ENCODE measurements at places on chromosomes 12 and 14.

- DNase-seq, result no peak
These were observed 107.7 kb upstream of the CAND1 start for GRCh38 chr12:67161322-67161918.

DNA sequence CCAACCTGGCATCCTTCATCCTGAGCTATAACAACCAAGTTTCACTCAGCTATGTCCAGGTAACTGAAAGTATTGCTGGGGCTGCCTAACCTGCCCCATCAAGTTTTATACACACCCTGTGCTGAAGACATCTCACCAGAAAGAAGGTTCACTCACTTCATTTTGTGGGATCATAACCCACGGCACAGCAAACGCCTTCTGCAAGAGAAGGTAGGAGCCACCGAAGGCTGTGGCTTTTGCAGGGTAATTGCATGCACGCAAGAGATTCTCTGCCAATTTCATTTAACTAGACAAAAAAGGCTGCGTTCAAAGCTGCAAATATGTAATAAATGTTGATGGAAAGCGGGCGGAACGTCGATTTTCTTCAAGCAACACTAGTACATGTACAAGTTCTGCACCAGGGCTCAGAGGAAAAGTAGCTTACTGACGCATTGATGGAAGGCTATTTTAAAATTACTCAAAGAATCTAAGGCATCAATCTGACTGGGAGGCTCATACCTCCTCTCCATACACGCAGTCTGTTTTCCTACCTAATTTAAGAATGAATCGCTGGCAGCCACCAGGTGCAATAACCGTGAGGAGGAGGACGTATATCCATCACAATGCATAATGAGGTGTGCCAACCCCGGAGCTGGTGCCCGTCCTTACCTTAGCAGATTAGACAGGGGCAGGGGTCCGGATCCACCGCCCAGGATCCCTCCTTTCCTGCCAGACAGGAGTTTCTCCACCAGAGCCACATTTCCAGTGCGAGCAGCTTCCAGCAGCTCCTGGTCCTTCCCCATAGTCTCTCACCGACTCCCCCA lies 1.1 kb downstream of the ANKS1B start:
- DNase-seq, result no peak

- no peak for DNase-seq
These were observed 260.6 kb downstream of the BCL11B start for GRCh38 chr14:99011385-99011784.

GRCh38 chr12:99978152-99978551 lies 6.6 kb downstream of the ANKS1B start:
- no peak for DNase-seq

DNA sequence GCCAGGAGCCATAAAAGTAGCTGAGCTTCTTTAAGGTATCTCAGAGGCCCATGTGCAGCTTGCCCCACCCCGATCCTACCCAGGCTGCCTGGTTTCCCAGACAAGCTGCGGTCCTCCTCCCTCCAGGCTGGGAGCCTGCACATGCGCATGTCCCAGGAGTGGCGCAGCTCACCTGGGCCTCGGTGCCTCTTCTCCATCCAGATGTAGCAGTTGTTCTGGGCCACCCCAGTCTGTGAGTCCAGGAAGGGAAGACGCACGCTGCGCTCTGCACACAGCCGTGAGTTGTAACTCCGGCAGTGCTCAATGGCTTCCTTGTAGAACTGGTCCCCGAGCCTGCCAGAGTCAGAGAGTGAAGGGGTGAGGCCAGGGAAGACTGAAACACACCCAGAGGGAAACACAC lies 122.3 kb downstream of the DPF3 start:
- DNase-seq, result no peak

DNA sequence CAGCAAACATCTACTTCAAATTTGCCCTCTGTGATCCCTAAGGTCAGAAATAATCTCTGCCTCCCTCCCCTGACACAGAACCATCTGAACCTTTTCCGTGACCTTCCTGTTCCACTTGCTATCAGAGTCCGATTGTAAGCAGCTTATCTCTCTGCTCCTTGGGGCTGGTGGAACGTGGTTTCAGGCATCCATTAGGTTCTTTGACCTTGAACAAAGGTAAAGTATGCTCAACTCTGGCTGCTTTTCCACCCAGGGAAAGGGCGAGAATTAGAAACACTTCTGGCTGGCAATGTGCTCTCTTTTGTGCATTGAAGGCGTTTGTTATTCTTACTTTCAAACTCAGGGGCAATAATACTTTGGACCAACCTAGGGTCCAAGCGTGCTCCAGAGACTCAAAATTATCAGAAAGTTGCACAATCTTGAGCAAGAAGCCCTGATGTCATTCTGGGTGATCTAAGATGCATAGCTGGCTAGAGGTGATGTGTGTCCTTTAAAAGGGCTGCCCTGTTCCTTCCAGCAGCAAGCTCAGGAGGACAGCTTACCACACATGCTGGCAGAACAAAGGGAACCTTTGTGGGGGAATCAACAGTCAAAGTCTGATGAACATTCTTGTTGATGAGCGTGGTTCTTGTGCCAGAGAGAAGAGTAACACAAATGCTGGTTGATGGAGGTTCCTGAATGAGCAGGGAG lies 29.8 kb downstream of the ADGRD1 start:
- DNase-seq, result no peak

- no peak for DNase-seq
These were observed 260.3 kb upstream of the E2F7 start for GRCh38 chr12:77325511-77326236.

GRCh38 chr12:1162081-1162760 lies 171.2 kb downstream of the ERC1 start:
- no peak for DNase-seq

GRCh38 chr14:30195941-30196340 lies 268.3 kb upstream of the PRKD1 start:
- no peak for DNase-seq

DNA sequence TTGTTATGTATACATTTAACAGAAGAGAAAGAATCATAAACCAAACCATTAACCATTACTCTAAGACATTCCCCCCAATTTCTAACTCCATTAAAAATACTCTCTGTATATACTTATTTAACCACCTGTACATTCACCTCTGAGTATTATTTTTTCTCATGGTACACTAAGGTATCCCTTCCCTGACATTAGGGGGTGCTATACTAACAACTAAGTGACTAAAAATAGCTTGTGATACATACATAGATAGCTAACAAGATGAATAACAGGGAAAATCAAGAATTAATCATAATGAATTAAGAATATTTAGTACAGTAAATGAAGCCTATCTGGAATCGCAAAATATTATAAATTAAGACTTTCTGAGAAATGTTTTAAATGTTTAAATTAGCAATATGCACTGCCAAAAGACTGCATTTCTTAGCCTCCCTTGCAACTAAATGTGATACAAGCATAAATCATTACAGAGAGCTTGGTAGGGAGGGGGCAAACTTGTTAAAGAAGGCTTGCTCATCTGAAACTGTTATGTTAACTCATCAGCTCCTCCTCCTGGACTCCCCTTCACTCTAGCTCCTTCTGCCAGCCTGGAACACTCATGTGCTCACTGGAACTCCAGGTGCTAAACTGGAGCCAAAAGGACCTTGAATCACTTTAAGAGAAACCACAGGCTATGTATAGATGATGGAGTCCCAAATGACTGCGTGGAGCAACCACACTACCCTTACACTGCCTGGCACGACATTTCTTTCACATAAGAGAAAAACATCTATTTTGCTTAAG lies 14.9 kb downstream of the C2CD5 start:
- peak; percentile 53 for DNase-seq

DNA sequence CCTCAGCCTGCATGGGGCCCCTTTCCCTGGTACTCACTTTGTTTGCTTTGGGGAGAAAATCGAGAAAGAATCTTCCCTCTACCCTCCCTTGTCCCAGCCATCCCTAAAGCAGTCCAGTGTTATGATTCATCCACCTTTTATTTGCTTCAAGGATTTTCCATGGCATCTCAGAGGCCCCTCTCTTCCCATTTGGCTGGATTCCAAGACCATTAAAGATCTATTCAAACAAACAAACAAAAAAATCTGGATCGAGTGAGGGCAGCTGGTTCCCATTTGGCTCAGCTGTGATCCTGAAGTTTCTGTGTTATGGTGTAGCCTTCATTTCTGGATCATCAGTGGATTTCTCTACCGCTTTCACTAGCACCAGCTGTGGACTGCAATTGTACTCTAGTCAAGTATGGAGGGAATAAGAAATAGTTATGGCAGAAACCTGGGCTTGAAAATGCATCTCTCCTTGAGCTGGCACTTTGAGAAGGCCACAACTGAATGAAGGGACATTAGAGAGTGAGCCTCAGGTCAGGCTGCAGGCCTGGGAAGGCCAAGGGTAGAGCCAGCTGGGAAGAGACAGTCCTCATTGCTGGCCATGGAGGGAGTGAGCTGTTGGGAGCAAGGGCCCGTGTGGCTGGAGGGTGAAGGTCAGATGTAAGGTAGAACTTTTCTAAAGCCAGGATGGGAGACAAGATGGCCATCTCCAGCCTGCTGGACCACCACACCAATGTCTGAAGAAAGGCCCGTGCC lies 13.7 kb downstream of the KRT71 start:
- no peak for DNase-seq

- no peak for DNase-seq
These were observed 4.3 kb downstream of the CPNE6 start for GRCh38 chr14:24075485-24076301.

DNA sequence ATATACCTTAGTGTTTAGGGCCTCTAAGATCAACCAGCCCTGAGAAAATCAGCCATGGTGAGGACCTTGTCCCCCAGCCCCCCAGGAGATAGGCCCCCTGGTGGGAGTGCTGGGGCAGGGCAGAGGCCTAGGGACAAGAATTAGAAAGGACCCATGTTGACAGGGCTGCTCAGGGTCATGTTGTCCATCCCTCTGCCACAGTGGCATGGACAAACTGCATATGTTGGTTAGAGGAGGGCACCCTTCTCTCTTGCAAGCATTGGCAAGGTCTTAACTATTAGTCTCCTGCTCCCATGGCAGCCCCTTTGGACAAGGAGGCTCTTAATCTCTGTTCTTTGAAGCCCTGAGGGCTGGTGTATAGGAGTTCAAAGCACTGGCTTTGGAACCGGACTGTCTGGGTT lies 755 bp upstream of the PTPN6 start:
- DNase-seq, result no peak

DNA sequence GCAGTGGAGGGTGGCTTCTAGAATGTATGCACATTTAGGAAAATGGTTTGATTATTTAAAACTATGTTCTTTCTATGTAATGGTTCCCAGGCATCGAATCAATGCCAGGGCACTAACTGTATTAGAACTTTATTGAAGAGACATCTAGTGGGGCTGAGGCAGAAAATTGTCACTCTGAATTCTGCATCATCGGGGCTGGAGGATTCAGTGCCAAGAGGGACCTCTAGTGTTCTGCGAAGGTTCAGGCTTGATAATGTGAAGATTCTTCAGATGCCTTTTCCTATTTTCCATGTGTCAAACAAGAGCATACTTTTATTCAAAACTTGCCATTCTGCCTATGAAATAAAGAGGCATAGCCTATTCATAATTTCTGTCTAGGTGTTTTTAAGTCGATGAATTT lies 146.3 kb downstream of the CAND1 start:
- DNase-seq, result no peak

GRCh38 chr14:85528080-85528896 lies 1.7 kb upstream of the FLRT2 start:
- peak; percentile 26 for DNase-seq

GRCh38 chr14:97056086-97056485 lies 258.9 kb downstream of the VRK1 start:
- DNase-seq, result no peak

DNA sequence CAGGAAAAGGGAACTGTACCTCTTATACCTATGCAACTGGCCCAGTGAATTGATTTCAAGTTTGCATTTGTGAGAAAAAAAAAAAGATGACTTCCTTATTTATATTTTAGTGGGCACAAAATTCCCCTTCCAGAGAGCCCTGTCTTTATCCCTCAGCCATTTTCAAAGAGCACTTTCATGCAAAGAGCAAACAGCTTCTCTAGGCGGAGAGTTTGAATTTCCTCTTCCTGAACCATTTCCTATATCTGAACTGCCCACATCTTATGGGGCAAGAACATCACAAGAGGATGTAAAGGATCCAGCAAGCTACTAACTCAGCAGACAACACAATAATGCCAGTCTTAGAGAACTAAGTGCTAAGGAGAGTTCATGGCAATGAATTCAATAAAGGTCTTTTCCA lies 22.3 kb upstream of the PLXNC1 start:
- DNase-seq, result peak; percentile 78

DNA sequence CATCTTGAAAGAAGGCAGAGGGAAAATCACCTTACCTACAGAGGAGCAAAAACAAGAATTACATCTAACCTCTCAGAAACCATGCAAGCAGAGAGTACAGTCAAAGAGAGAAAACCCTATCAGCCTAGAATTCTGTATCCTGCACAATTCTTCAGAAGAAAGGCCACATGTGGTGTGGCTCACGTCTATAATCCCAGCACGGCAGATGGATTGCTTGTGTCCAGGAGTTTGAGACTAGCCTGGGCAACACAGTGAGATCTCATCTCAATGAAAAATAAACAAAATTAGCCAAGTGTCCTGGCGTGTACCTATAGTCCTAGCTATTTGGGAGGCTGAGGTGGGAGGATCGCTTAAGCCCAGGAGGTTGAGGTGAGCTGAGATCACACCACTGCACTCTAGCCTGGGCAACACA lies 48.2 kb downstream of the ATF7 start:
- no peak for DNase-seq

DNA sequence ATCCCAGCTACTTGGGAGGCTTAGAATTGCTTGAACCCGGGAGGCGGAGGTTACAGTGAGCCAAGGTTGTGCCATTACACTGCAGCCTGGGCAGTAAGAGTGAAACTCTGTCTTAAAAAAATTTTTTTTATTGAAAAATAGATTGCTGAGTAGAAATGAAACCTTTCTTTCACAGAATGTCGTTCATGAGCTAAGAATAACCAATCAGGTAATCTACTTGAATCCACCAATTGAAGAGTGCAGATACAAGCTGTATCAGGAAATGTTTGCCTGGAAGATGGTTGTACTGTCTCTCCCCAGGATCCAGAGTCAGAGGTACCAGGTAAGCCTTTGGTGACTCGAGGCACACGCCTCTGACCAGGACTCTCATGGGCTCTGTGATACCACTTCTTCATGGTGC lies 27.0 kb downstream of the DYNC1H1 start:
- no peak for DNase-seq

- DNase-seq, result no peak
These were observed 194.4 kb downstream of the EMP1 start for GRCh38 chr12:13390918-13391317.

DNA sequence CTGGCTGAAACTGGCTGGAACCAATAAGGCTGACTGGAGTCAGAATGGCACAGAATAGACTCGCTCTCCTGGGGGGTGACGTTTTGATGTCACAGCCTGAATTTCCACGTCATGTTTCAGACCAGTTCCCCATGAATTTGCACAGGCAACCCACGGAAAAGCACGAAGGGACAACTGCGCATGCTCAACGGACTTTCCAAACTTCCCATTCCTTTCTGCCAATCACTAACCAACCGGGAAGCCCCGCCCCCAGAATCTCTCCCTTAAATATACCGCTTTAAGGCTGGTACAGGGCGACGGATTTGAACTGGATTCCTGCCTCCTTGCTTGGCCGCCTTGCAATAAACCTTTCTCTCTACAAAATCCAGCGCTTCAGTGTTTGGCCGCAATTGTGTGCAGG lies 434.7 kb downstream of the APAF1 start:
- no peak for DNase-seq

GRCh38 chr12:119692997-119693396 lies 25.1 kb downstream of the PRKAB1 start:
- no peak for DNase-seq

- no peak for DNase-seq
These were observed 487.1 kb downstream of the EGLN3 start for GRCh38 chr14:33463731-33464130.

GRCh38 chr12:72105849-72106248 lies 166.3 kb upstream of the TRHDE start:
- no peak for DNase-seq

Measured in CD14-positive monocyte (primary cell).